ENCODE measurements at places on chromosomes 7 and 10.

GRCh38 chr7:147412109-147412508 is 1178.5 kb upstream of the C7orf33 start:
- no peak for DNase-seq

DNA sequence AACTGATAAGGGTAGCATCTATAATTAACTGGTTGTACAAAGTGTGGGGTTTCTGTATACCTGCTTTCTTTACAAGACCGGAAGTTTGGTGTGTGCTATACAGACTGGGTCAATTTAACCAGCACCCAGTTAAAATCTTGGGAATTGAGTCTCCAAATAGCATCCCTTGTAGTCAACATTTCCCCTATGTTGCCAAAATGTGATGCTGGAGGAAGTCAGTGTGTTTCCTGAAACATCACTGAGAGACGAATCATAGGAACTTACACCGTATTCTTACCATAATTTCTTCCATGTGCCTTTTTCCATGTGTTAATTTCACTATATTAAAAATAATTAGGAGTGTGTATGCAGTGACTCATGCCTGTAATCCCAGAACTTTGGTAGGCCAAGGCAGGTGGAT is 1.7 kb downstream of the AKR1C4 start:
- DNase-seq = no peak

DNA sequence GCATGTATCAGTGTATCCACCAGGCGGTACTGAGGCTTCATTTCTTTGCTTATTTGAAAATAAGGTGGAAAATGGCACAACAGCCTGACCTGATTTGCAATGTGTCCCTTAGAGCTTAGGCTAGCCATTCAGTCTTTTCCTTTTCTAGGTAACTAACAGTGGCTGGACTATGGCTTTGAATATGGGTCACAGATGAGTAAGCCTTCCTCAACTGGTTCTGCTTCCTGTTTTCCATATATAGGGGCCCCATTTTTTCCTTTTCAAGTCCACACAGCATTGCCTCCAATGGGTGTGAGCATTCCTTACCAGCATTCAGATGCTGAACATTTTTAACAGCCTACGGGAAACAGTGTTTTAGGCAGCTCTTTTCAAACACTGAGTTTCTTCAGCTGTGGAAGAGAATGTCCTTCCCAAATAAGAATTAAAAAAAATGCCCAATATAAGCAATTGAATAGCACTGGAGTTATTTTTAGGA is 3.9 kb upstream of the ITGB1 start:
- DNase-seq = no peak

- DNase-seq = no peak
Measured at GRCh38 chr7:98212532-98213041, 1.3 kb downstream of the BHLHA15 start.

DNA sequence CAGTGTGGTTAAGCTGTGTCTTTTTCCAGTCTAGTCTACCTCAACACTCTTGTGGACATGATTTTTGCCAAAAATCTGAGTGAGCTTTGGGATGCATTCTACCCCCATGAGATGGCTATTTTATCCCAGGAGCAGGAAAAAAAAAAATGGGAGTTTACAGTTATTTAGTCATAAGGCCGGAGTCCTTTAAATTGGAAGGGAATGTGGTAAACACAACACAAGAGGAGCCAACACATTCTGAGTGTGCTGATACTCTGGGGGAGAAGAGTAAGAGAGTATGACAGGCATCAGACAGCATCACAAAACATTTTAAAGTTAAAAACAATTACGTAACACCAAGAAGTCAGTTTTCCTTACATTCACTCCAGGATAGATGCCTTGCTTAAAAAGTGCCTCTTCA is 46.1 kb downstream of the C1GALT1 start:
- no peak for DNase-seq

DNA sequence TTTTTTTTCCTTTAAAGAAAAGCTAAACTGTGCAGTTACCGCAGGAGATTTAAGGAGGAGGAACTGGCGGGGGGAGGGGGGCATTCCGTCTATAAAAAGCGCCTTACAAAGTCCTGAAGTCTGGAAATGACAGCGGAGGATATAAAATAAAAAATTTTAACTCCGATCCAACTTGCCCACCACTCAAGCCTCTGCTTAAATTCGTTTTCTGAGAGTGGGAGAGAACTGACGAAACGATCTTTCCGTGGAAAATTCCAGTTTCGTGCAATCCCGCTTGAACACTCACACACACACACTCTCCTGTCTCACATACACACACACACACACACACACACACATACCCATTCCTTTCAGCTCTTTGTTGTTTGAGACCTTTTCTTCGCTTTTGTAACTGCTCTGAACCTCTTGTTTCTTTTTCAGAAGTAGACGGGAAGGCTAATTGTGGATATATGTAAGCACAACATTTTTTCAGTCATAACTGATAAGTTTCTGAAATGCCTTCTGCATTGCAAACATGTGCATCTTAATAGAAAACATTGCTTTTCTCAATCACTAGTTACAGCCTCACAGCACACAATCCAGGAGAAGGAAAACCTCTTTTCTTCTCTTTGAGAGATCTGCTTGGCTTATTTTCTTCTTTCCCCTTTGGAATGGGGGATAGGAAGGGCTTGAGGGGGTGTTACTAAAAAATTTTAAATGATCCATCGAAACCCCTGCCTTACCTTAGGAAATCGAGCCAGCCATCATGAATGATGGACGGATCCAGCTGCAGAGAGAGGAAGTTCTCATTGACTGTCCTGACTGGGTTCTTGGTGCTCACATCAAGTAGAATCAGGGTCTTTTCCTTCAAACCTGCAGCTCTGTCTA is 628 bp downstream of the HPSE2 start:
- DNase-seq = no peak

DNA sequence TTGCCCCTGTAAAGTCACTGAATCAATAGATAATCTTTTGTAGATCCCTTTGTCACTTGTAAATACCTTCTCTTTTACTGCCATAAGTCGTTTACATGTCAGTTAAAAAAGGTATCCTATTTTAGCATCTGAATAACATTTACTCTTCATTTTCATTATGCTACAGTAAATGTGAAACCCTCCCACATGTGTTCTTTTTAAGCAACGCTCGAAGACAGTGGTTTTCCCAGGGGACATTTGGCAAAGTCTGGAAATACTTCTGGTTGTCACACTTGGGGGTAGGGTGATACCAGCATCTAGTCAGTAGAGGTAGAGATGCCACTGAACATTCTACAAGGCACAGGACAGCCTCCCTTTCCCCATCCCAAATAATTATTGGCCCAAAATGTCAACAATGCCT is 23.7 kb downstream of the ATAD1 start:
- DNase-seq = no peak

DNA sequence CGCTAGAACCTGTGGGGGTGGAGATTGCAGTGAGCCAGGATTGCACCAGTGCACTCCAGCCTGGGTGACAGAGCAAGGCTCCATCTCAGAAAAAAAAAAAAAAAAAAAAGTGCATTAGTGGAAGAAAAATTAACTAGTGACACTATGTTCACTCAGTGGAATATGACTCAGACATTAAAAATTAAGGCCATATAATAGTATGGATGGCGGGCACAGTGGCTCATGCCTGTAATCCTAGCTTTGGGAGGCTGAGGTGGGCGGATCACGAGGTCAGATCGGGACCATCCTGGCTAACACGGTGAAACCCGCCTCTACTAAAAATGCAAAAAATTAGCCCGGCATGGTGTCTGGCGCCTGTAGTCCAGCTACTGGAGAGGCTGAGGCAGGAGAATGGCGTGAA is 3.4 kb downstream of the PHYH start:
- DNase-seq = no peak

- DNase-seq = no peak
Measured at GRCh38 chr10:131169146-131169545, 142.4 kb downstream of the TCERG1L start.
